ENCODE measurements at places on chromosomes 1 and 21. TPM values are rescaled to one million over a fixed set of nuclear protein-coding genes. Genes with fewer than 3 reads are reported as not detected.

- peak overlapping the region; percentile 44 for H3K27ac ChIP-seq
- H3K36me3 ChIP-seq: no peaks in the 10 kb centered on the region
- H3K4me3 ChIP-seq: no peak overlapping the region
- H3K27me3 ChIP-seq: no peaks in the 10 kb centered on the region
- H3K4me1 ChIP-seq: peaks cover 86% of the 10 kb centered on the region
Measured at GRCh38 chr1:39187275-39188046, 17.0 kb upstream of the MACF1 start.

- no peak for DNase-seq
- H3K36me3 ChIP-seq: no peaks in the 10 kb centered on the region
- no peaks in the 10 kb centered on the region for H3K27me3 ChIP-seq
- H3K4me1 ChIP-seq: no peaks in the 10 kb centered on the region
- no peak overlapping the region for H3K27ac ChIP-seq
Measured at GRCh38 chr21:40049031-40049930, 182.0 kb downstream of the PCP4 start.

DNA sequence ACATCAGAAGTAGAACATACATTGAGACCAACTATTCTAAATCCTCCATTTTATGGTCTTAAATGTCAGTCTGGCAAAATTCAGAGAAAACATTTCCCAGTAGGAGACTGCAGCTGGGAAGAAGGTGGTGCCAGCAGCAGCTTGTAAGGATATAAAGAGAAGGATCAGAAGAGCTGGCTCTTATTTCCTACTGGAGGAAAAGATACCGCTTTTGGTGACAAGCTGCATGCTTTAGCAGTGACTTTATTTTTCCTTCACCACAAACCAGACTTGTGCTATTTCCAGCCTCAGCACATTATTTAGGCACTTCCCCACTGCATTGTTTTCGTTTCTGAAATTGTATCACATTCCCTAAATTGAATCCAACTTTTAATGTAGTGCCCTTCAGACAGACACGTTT, 28.4 kb downstream of the RNF11 start:
- no peaks in the 10 kb centered on the region for H3K27me3 ChIP-seq
- no peak overlapping the region for H3K4me3 ChIP-seq
- H3K4me1 ChIP-seq: peaks cover 51% of the 10 kb centered on the region
- peaks cover 10% of the 10 kb centered on the region for H3K36me3 ChIP-seq

DNA sequence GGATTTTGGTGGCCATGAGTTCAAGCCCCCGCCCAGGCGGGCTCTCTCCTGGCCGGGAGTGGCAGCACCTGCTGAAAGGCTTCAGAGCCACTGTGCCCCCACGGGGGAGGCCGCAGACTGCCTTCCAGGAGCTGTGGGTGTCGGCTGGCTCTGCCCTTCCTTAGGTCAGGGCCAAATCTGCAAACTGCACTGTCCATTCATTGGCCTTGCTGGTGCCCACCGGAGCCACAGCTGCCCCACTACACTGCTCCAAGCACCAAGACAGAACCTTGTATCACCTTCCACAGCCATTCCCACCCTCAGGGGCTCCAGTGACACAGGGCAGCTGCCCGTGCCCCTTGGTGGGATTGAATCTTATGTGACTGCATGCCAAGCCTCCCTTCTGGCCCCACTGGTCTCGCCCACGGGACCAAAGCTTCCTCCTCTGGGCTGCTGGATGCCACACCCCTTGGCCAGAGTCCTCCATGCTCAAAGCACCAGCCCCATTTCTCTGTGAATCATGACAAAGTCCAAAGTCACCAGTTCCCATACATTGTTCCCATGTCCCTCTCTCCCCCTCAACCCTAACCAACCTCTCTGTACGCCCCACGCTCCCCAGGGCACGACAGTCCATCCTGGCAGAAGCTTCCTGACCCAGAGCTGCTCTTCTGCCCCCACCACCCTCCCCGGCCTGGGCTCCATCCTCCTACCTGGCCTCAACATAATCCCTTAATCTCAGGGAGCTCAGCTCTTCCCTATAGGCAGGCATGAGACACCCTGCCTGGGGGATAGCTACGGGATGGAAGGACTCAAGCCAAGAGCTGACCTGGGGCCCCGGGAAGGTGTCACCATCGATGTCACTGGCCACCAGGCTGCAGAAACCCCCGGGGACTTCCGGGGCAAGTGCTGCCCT, 20.9 kb upstream of the GPR153 start:
- no peaks in the 10 kb centered on the region for H3K36me3 ChIP-seq
- no peaks in the 10 kb centered on the region for H3K27me3 ChIP-seq
- H3K27ac ChIP-seq: no peak overlapping the region
- DNase-seq: no peak
- no peak overlapping the region for H3K4me3 ChIP-seq

GRCh38 chr1:199936441-199936840, 91.1 kb upstream of the NR5A2 start:
- no peaks in the 10 kb centered on the region for H3K36me3 ChIP-seq
- no peak overlapping the region for H3K27ac ChIP-seq
- DNase-seq: no peak

DNA sequence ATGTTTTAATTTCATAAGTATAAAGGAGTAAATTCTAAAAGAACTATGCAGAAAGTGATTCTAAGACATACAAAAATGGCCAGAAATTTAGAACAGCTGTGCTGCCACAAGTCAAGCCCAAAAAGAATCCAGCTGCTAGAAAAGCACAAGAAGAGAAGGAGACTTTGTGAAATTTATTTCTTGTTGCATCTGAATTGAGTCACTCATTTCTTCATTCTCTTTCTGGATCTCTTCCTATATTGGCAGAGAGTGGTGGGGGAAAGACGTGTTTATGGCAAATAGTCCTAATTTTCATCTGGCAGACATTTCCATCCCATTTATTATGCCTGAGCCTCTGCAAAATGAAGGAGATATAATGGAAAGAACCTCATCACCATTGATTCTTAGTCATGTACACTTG, 139.6 kb upstream of the CTTNBP2NL start:
- DNase-seq: no peak
- no peak overlapping the region for H3K4me3 ChIP-seq
- peaks cover 22% of the 10 kb centered on the region for H3K27me3 ChIP-seq

DNA sequence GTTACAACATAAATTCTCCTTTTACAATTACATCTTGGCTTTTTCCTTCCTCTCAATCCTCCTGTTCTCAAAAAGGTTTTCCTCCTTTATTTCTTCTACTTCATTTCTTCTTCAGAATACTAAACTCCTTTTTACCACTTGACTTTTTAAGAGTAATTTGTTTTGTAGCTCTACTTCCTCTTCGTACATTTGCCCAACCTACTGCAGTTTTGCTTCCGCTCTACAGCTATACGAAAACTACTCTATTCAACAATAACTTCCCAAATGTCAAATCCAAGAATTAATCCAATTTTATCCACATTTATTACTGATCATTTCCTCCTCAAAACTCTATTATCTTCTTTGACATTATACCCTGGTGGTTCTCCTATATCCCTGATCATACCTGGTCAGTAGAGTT, 3.4 kb downstream of the GDAP2 start:
- H3K4me3 ChIP-seq: no peak overlapping the region
- H3K27me3 ChIP-seq: no peaks in the 10 kb centered on the region
- no peak for DNase-seq
- H3K36me3 ChIP-seq: peaks cover 8% of the 10 kb centered on the region
- H3K27ac ChIP-seq: no peak overlapping the region
- H3K4me1 ChIP-seq: peaks cover 30% of the 10 kb centered on the region

- no peak overlapping the region for H3K4me3 ChIP-seq
- no peak overlapping the region for H3K27ac ChIP-seq
- H3K4me1 ChIP-seq: peaks cover 6% of the 10 kb centered on the region
- H3K27me3 ChIP-seq: peaks cover 7% of the 10 kb centered on the region
- DNase-seq: no peak
- H3K36me3 ChIP-seq: no peaks in the 10 kb centered on the region
Measured at GRCh38 chr1:201906336-201906735, 17.6 kb downstream of the SHISA4 start.

DNASE2B gene
- total RNA-seq: not detected

Data from activated CD4-positive, alpha-beta memory T cell treated with anti-CD3 and anti-CD28 coated beads, Interleukin-2, amount 10 ng/mL, durations not matched to agents 7 days and 5 days (primary cell).